ENCODE measurements at places on chromosomes 3 and 15.

- DNase-seq, result no peak
Observed at GRCh38 chr3:145936971-145937370, 224.0 kb downstream of the PLOD2 start.

GRCh38 chr3:101036213-101036618 lies 43.0 kb upstream of the ABI3BP start:
- DNase-seq, result no peak

DNA sequence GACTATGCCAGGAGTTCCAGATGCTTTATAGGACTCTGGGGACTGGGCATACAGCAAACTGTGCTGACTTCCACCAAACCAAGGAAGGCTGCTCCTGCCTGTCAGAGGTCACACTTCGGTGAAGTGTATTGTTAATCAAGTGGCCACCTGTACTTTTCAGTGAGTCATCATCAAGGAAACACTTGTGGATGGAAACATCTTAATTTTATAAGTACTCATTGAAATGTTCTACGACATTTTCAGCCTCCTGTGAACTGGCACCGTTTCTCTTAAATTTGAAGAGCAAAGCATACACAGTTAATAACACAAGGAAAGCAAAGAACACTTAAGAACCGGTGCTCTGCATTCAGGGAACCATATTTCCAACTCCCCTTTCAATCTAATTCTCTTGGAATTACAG lies 801.7 kb upstream of the DPPA4 start:
- DNase-seq, result no peak

- DNase-seq, result no peak
Observed at GRCh38 chr3:171753025-171753472, 57.2 kb downstream of the PLD1 start.

DNA sequence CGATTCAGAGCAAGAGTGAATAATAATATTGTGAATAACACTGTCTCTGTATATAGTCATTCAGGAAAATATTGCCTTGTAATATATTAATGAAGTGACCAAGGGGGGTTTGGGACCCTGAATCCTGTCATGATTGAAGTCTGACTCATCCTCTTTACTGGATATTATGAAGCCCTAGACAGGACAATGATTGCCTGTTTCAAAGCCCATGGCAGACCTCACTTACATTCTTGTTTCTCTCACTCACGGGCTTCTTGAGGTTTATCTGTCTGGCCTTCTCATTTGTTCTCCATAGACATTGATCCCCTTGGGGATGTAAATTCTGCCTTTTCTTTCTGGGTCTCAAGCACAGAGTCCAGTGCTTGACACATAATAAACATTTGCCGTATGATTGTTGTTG lies 449.3 kb upstream of the THRB start:
- DNase-seq, result no peak

- DNase-seq, result peak; percentile 66
Observed at GRCh38 chr15:45458746-45459403, 63.7 kb downstream of the SLC30A4 start.

DNA sequence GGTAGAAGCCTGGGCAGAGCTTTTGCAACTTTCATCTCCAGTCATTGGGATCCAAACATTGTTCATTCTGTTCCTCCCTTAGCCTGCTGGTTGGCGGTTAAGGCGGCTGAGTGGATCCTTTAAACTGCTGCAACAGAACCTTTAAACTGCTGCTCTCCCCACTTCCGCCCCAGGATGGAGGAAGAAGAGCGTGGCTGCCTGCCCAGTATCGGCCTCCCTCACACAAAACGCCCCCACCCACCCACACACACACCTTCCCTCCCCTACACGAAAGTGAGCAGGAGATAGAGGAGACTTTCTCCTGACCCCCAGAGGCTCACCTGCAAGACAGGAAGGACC lies 460 bp upstream of the ZMAT3 start:
- peak; percentile 1 for DNase-seq

GRCh38 chr3:98906230-98906629 lies 4.7 kb upstream of the DCBLD2 start:
- no peak for DNase-seq

DNA sequence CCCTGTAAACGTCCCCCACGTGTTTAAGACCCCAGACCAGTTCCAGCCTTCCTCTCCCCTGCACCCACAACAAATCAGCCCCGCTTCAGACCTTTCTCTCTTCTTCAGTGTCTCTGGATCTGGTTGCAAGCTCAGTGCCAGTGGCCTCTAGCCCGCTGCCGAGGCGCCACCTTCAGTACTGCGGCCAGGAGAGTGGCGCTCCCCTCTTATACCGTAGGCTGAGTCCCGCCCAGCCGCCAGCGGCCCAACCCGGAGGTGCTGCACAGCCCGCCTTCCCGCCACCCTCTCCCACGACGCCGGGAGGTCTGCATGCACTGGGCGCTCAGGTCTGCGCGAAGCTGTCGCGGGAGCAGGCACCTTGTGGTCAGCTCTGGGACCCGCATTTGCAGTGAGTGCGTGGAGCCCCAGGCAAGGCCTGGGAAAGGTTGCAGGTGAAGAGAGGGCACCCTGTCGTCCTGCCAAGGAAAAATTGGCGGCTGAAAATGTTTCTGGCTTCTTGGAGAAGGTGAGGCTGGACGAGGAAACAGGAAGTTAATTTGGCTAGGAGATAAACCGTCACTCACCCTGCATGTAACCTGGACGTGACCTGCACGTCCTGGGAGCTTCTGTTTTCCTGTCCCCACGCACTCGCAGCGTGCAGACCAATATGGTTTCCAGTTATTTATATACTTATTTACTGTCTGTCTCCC lies at the start of gene C2CD4B:
Gene C2CD4B (minus strand): TSS at position 182 of the 689 bp plus-strand sequence. CDS start 301 bp downstream, outside the sequence.
- no peak for DNase-seq
